ENCODE measurements at places on chromosomes 7 and 10. TPM values are rescaled to one million over a fixed set of nuclear protein-coding genes. Genes with fewer than 3 reads are reported as not detected.

TRPV5 gene
- total RNA-seq, result not detected

- no peak for DNase-seq
These were observed 1.4 kb downstream of the ANKMY2 start for GRCh38 chr7:16644157-16644556.

DNA sequence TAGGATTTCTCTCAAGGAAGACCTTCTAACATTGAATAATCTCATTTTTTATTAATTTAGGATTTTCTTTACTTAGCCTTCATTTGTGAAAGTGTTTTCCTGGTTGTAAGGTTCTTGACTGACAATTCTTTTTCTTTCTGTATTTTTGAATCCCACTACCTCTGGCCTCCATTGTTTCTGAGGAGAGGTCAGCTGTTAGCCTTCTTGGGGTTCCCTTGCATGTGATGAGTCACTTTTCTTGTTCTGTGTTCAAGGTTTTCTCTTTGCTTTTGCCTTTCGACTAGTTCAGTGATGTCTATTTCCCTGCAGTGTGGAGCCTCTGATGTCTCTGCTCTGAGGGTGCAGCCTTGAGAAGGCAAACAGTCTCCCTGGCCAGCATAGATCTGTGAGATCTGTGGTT is 304.1 kb upstream of the ZNF32 start:
- no peak for DNase-seq

DNA sequence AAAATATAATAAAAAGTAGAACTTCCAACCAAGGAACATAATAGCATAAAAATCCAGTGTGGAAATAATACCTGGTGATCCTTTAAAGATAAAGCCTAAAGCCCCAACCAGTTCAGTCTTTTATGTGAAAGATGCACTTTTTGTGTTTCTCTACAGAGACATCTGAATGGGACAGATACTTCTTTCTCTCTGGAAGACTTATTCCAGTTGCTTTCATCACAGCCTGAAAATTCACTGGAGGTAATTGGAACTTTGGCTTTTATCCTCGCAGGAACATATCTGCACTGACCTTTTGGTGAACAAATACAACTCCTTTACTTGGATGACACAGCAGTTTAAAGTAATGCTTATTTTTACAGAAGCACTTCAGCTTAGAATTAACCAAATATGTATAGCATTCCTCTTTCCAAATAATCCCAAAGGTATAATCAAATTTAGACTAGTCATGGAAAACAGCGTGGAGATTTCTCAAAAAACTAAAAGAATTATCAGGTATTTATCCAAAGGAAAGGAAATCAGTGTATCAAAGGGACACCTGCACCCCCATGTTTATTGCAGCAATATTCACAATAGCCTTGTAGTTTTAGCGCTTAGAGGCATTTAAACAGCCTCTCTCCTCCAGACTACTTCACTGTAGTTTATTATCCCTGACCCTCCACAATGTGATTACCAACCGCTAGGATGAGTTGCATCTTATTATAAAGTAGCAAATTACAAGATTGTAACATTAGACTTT is 16.8 kb downstream of the HNRNPA2B1 start:
- DNase-seq, result no peak

DNA sequence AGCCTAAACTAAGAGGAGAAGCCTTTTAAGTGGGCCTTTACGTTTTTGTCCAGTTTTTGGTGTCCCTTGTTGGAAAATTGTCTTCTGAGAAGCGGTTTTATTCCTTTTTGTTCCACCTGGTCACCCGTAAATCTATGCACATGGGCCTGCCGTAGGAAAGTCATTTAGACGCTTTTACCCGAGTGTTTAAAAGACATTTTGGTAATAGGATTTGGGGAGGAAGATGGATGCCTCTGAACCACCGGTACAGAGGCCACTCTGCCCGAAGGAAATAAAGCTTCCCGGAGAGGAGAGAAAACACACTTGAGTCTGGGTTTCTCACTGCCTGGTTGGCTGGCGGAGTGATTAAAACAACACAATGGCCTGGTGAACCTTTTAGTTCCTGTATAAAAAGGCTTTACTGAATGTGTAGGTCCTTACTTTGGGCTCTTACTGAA is 760 bp downstream of the THNSL1 start:
- DNase-seq, result no peak

- DNase-seq, result peak; percentile 87
These were observed 164.6 kb upstream of the CDCA7L start for GRCh38 chr7:22110227-22110839.

ACBD7 gene
- 0.86 TPM for total RNA-seq

- no peak for DNase-seq
These were observed 6.5 kb upstream of the PRKAR2B start for GRCh38 chr7:107037717-107038603.

- no peak for DNase-seq
These were observed 444.0 kb upstream of the MGMT start for GRCh38 chr10:129023082-129023481.

LRRC18 gene
- total RNA-seq, result not detected

APBB1IP gene
- not detected for total RNA-seq

- DNase-seq, result no peak
These were observed 44.4 kb downstream of the DNAH11 start for GRCh38 chr7:21587139-21587784.

DNA sequence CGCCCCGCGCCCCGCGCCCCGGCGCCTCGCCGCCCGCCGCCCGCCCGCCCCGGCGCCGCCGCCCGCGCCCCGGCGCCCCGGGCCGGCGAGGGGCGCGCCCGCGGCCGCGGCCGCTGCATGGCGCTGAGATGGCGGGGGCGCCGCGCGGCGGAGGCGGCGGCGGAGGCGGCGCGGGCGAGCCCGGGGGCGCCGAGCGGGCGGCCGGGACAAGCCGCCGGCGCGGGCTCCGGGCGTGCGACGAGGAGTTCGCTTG is 174 bp downstream of the ADCY1 start:
- DNase-seq, result no peak

DNA sequence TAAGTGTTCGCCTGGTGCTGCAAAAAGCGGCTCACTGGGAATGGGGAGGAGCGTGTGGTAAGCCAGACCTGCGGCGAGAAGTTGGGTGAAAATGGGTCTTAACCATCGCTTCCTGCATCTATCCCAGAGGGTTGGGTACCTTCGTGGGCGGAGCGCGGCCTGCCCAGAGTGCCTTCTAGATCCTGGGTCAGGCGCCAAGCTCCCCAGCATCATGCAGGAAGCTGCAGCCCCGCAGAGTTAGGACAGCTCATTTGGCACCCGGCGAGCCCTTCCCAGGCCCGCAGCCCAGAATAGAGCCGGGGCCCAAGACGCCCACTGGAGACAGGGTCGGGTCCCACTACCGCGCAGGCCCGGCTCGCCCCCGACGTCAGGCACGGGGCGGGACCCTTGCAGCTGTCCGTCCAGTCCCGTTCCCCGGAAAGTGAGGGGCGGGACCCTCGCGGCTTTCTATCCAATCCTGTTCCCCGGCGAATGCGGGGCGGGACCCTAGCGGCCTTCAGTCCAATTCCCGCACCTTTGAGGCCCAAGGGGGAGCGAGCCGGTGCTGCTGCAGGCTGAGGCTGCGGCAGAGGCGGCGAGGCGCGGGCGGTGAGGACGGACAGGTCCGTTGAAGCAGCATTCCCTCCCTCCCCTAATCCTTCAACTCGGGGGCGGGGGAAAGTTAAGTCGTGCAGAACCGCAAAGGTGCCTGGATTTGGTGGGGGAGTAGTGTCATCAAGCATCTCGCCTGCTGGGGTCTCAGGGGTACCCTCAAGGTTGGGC is at the start of gene CROT:
Gene CROT, plus strand, starts transcription at position 499 of the 762 bp plus-strand sequence. CDS start 3,405 bp downstream, outside the sequence.
- DNase-seq, result peak; percentile 96

HABP2 gene
- total RNA-seq, result 0.18 TPM

DNA sequence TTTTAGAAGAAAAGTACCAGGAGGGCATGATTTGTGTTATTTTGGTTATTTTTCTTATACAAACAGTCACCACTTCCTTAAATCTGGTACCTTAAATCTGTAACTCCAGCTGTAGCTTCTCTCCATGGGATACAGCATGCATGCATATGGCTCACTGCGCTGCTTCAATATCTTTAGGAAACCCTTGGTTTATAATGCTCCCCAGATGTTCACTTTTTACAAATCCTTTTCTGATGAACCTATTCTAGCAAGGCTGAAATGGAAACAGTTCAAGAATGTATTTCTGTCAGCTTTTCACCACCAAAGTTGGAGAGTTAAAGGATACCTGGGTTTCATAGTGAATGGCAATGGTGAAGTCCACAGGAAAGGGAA is 50.9 kb downstream of the LAMB4 start:
- DNase-seq, result no peak

TNKS2 gene
- total RNA-seq, result 63.5 TPM

- no peak for DNase-seq
These were observed 12.8 kb downstream of the CPXM2 start for GRCh38 chr10:123878666-123879303.

GRCh38 chr7:127589896-127590295 is 1.7 kb downstream of the ARF5 start:
- no peak for DNase-seq

ADRB1 gene
- total RNA-seq, result 0.68 TPM

SPDYE2B gene
- total RNA-seq, result not detected

GIMAP6 gene
- total RNA-seq, result not detected

GRCh38 chr10:50512743-50513416 is 110.9 kb downstream of the SGMS1 start:
- no peak for DNase-seq

GTF2IRD1 gene
- 44.7 TPM for total RNA-seq

- no peak for DNase-seq
These were observed 53.5 kb downstream of the GLI3 start for GRCh38 chr7:42183547-42183946.

RPEL1 gene
- total RNA-seq, result not detected

DNA sequence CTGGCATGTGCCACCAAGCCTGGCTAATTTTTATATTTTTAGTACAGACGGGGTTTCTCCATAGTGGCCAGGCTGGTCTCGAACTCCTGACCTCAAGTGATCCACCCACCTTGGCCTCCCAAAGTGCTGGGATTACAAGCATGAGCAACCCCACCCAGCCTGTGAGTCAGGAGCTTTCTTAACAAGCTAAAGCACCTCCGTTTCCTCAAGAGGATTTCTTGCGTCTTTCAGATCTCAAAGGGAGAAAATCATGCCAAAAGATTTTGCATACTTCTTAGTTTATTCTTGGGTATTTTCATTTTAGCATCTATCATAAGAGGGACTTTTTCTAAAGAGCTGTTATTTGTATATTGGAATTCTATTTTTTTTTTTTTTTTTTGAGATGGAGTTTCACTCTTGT is 47.9 kb upstream of the FOXK1 start:
- no peak for DNase-seq

- DNase-seq, result no peak
These were observed 127.7 kb downstream of the ITIH5 start for GRCh38 chr10:7538970-7539654.

CAMK1D gene
- total RNA-seq, result 13.7 TPM

- DNase-seq, result no peak
These were observed 74.8 kb downstream of the VOPP1 start for GRCh38 chr7:55497521-55497920.

SCART1 gene
- total RNA-seq, result 4.8 TPM

DNA sequence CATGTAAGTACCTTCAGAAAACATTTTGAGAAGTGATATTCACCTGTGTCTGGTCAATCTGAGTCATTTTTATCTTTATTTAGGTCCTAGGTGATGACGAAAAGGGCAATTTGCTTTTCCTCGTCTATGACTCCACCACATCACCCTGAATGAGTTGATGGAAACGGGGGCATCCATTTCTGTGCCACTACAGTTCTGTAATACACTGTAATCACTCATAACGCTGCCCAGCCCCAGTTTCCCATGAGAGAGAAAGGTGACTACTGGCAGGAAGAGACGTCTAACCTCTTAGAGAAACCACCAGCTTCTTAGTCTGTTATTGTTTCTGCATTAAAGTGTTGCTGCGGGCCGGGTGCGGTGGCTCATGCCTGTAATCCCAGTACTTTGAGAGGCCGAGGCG is 205.3 kb upstream of the MKLN1 start:
- DNase-seq, result no peak

CREB5 gene
- 7.5 TPM for total RNA-seq

- DNase-seq, result no peak
These were observed at the start of gene GPER1 for GRCh38 chr7:1087952-1088920. GPER1 (plus strand) TSS chr7:1088113; CDS start chr7:1091729, 3,616 bp downstream.

DPY19L1 gene
- 37.2 TPM for total RNA-seq

AKR1C8 gene
- not detected for total RNA-seq

DNA sequence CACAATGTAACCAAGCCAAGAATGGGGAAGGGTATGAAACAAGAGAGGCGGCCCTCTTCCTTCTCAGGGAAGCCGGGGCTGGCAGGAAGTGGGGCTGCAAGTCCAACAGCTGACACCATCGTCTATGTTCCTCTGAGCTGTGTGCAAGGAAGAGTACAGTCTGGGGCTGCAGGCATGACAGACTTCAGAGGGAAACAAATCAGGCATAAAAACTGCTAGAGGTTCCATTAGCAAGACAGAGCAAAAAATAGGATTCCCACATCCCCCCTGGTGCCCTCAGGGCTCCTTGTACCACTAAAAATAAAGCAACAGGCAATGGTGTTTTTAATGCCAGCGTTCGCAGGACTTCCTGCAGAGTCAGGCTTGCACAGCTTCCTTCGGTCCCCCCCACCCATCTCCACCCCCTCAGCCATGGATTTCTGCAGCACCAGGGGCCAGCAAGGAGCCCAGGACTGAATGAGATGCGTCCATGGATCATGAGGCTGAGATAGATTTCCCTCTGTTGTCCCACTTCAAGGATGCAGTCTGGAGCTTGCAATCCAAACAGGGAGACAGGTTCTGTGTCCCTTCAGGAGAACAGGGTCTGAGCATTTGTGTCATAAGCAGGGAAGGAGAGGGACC is 34.6 kb downstream of the KCNMA1 start:
- DNase-seq, result no peak

GCK gene
- not detected for total RNA-seq

DNA sequence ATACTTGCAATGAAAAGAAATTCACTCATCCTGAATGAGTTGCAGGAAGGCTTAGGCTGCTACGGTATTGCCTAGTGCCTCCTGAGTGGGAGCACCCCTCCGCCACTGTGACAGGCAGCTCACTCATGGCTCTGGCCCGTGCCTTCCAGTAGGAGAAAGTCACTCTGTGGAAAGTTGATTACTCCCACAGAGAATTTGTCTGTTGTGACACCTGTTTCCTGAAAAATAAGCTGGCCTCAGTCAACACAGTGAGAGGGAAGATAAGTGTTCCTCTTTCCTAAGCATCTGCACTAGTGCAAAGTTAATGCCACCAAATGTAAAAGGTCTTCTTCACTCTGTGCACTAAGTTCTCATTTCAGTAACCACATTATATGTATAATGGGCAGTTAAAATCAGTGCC is 158.8 kb upstream of the INHBA start:
- no peak for DNase-seq

All from osteocyte (in vitro differentiated cells).